ENCODE measurements at places on chromosomes 1 and 21.

DNA sequence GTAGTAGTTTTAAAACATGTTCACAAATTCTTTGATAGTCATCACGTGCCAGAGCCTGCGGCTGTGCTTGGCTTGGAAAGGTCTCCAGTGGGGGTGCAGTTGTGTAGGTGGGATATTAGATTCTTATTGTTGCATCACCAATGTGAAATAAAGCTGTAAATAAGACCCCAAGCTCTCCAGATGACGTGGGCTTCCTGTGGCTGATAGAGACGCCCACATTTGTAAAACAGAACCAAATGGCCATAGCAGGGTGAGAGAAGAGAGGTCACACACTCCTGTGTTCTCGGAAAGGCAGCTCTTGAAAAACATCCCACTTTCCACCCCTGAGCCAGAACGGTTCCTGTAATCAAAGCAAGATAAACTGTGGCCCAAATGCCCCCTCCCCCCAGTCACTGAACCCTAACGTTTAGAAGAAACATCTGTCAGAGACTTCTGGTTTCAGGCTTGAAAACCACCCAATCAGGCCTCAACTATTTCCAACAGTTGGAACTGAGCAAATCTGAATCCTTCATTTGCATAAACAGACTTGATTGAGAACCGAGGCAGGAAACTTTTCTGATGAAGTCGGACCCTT, 6.6 kb upstream of the NTPCR start:
- peak; percentile 18 for DNase-seq

- peak; percentile 64 for DNase-seq
Observed at GRCh38 chr1:214018386-214019268, 30.9 kb downstream of the PROX1 start.

DNA sequence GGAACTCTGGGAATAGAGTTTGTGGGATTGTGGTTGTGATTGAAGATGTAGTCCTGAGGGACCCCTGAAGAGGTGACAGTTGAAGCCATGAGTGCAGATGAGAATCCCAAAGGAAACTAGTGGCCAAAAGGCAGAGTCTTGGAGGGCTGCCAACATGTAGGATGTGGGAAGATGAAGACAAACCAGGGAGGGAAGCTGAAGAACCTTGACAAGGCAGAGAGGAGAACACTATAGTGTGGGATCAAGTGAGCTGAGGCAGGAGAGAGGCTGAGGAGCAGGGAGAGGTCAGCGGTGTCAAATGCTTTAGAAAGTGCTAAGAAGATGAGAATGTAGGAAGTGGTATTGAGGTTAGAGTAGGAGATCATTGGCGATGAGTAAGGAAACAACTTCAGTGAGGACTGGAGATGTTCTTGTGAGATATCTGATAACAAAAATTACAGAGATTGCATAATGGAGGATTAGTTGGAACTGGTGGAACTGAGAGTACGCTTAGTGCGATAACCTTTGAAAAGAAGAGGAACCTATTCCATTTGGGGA, 88.5 kb upstream of the VCAM1 start:
- DNase-seq: no peak

GRCh38 chr1:231155808-231156207, 6.0 kb upstream of the TRIM67 start:
- DNase-seq: no peak

DNA sequence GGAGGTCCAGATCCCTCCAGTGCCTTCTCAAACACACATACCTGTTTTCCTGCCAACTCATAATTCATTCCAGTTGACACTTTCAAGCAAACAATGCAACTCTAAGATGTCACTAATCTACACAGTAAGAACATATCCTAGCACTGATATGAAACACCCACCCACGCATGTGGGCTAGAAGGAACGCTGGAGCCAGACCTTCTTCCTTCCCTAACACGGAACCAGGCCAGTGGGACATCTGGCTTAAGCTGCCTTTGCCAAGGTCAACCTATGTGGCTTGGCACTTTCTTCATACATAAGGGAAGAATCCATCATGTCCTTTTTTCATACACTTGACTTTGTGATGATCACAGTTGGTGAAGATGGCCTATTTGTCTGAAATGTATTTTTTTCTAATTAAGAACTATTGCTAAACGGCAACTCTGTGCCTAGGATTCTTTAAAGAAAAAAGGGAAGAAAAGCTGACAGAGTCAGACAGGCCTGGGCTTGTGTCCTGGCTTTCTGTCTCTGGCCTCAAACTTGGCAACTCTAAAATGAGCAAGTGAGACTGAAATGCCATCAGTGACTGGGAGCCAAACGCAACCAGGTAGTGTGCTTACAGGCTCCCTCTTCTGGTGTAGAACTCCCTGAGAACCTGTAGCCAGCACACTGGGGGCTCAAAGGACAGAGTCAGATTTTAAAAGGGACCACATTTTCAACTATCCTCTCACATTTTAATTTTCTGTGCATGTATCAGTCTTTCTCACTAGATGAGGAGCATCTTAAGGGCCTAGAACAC, 92.6 kb upstream of the BEND5 start:
- no peak for DNase-seq

DNA sequence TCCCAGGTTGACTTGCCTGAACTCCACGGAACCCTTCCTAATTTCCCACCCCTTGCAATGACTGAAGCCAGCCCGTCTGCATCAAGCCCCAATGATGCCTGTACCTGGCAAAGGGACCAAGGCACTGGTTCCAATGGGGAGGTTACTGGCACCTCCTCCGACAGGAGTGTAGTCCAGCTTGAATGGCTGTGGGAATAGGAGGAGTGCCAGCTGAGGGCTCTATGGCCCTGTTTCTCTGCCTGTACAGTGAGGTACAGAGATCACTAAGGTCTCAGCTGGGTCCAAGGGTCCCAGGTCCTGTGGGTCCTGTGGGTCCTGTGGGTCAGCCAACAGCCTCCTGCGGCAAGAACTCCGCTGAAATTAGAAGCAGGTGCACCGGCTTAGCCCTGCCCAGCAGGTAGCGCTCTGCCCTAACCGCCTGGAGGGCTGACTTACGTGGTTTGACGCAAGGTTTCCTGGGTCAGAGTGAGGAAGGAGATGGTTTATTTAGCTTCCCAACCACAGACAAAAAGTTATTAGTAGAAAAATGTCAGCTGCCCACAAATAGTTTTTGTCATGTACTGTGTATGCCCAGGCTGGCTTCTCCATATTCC, 9.9 kb upstream of the SPRR4 start:
- peak; percentile 29 for DNase-seq

- DNase-seq: no peak
Observed at GRCh38 chr1:23469372-23469982, 14.5 kb downstream of the ASAP3 start.

GRCh38 chr21:38671773-38672172, 134.0 kb upstream of the ETS2 start:
- no peak for DNase-seq

GRCh38 chr1:28412731-28413130, 43.2 kb downstream of the PHACTR4 start:
- DNase-seq: no peak

GRCh38 chr1:155989242-155990004, 11.1 kb upstream of the ARHGEF2 start:
- DNase-seq: peak; percentile 86

DNA sequence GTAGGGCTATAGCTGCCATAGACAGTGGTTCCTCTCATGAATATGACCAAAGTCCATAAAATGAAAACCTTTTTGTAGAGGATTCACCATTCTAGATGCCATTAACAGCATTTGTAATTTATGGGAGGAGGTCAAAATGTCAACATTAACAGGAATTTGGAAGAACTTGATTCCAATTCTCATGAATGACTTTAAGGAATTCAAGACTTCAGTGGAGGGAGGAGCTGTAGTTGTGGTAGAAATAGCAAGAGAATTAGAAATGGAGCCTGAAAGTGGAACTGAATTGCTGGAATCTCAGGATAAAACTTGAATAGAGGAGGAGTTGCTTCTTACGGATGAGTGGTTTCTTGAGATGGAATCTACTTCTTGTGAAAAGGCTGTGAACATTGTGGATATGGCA, 65.4 kb upstream of the ESRRG start:
- DNase-seq: no peak

DNA sequence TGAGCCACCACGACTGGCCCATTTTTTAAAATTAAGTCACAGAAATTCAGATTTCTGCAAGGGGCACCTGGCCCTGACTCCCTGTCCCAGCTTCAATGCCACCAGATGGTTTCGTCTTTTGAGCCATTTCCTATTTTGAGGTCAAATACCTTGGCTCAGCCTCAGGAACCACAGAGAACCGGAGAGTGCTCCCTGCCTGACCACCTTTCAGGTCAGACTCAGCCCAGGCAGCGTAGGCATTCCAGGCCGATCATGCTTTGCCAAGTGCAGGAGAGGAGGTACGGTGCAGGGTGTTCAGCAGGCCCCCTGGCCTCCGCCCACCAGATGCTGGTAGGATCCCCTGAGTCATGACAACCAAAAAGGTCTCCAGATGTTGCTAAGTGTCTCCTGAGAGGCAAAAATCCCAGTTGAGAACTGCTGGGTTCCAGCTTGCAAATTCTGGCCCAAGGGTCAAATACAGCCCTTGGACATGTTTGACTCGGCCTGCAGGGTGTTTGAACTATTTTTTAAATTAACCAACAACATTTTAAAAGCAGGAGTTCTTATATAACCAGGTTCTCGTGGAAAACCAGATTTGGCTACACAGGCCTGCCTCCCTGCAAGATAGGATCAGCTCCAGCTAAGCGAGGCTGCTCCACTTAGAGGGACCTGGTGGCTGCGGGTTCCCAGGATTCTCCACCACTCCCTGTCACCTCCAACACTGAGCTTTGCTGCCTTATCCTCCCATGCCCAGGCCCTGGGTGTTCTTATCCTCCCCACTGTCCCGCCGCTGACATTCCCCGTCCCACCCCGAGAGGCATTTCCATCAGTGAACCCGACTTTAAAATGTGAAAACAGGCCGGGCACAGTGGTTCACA, 61.9 kb upstream of the TARDBP start:
- DNase-seq: no peak

- DNase-seq: no peak
Observed at GRCh38 chr1:228862542-228863505, 127.5 kb downstream of the RHOU start.

DNA sequence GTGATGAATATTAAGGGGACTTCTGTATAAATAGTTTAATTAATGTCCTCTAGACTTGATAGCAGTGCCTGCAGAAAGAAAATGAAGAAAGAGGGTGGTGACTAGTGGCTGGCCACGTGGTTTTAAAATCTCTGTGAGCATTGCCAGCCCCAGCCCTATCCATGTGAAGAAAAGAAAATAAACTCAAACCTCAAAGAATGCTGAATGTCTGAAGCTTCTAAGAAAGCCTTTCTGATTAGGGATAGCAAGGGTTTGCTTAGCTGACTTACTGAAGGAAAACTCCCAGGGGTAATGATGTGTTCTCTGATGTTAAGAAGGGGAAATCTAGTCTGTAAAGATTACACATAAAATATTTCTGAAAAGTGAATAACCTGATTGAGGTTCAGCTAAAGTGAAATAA, 31.8 kb downstream of the ADGRL2 start:
- DNase-seq: no peak

DNA sequence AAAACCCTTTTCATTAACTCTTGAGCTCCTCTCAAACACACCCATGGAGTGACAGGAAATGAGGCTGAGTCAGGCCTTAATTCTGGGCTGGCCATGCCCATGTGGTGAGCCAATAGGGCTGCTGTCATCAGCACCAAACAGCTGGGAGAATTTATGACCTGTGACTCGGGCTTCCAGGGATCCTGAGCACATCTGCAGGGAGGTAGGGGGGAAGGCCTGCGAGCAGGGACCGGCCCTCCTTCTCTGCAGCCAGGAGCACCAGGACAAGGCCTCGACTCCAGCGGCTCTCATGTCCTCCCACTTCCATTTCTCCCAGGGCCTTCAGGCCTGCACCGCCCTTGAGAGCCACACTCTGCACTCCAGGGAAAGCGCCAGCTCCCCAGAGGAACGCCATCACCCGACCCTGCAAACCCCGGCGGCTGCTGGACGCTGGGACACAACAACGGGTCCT, 14.6 kb downstream of the RIPK4 start:
- no peak for DNase-seq

- DNase-seq: no peak
Observed at GRCh38 chr1:28506907-28507246, 1.0 kb downstream of the RCC1 start.

DNA sequence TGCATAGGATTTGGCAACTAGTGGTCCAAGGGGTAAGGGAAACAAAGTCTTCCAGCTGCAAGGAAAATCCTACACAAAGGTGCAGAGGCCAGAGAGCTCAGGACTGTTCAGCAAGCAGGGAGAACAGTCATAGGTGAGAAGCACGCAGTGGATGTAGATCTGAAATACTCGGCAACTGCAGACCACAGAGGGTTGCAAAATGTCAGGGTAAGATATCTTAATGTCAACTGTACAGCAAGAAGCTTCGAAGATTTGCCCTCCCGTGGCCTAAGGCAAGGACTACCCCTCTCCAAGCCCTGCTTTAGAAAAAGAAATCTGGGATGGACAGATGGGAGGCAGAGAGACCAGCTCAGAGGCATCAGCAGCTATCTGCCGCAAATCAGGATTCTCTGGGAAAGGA, 153.4 kb upstream of the IRF2BP2 start:
- DNase-seq: no peak

DNA sequence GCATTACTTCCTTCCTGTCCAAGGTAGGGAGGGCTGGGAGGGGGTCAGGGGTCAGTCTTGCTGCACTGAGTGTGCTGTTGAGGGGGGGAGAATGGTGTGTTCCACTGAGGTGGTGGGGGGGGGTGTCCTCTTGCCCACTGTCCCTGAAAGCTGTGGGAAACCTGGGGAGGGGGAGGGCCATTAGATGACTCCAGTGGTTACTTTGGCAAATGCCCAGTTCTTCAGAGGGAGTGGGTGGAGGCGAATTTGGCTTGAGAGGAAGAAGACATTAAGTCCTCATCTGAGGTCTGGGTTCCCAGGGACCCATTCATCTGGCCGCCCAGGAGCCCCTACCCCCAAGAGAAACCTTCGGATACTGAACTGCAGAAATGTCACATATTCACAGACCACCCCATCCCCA, 36.2 kb downstream of the MEF2D start:
- no peak for DNase-seq

- no peak for DNase-seq
Observed at GRCh38 chr1:23459338-23459757, 24.6 kb downstream of the ASAP3 start.

GRCh38 chr1:160210561-160210960, 5.4 kb downstream of the PEA15 start:
- DNase-seq: no peak

- DNase-seq: no peak
Observed at GRCh38 chr1:118898712-118899111, 89.4 kb downstream of the TBX15 start.

GRCh38 chr1:16979475-16980327, 719 bp downstream of the MFAP2 start:
- DNase-seq: no peak
